ENCODE measurements at places on chromosomes 5 and 9.

GRCh38 chr5:64615895-64616294, 74.4 kb upstream of the SHISAL2B start:
- DNase-seq, result no peak

DNA sequence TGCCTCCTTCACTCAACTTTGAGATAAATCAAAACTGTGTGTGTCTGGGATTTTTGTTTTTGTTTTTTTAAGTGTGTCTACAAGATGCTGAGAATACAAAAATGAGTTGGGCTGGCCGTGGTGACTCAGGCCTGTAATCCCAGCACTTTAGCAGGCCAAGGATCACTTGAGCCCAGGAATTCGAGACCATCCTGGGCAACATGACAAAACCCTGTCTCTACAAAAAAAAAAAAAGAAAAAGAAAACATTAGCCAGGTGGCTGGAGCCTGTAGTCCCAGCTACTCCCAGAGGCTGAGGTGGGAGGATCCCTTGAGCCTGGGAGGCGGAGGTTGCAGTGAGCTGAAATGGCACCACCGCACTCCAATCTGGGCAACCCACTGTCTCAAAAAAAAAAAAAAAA, 21.0 kb downstream of the HNRNPK start:
- no peak for DNase-seq

DNA sequence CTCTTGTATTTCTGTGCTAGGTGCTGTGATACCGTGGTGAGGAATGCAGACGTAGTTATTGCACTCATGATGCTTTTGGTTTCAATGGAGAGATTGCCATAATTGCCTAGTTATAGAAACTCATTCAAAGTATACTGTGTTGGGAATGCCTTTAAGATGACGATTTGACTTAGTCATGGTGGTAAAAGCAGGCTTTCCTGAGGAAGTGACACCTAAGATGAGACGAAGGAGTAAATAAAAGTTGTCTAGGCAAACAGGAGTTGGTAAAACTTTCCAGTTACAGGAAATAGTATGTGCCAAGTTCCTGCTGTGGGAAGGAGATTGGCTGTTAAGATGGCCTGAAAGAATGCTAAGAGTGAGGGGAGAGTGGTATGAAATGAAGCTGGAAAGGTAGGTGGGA, 48.1 kb downstream of the FOCAD start:
- DNase-seq, result no peak

- no peak for DNase-seq
Observed at GRCh38 chr5:55415071-55415470, 107.3 kb downstream of the MTREX start.

GRCh38 chr5:90000351-90000750, 409.2 kb downstream of the CETN3 start:
- no peak for DNase-seq

- no peak for DNase-seq
Observed at GRCh38 chr5:9373571-9373970, 172.3 kb downstream of the SEMA5A start.

DNA sequence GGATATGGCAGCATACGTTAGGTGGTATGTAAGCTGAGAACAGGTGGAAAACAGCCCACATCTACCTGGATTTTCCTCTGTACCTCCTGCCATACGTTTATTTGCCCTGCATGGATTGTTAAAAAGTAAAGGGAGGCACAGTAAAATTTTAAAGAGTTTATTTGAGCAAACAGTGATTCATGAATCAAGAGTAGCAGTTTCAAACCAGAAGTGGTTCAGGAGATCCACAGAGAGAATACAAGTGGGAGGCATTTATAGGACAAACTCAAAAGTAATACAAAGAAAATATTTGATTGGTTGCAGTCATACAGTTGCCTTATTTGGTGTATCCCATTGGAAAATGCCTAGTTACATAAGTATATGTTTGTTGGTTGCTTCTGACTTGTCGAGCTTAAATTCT, 117.6 kb downstream of the FAM170A start:
- DNase-seq, result no peak

DNA sequence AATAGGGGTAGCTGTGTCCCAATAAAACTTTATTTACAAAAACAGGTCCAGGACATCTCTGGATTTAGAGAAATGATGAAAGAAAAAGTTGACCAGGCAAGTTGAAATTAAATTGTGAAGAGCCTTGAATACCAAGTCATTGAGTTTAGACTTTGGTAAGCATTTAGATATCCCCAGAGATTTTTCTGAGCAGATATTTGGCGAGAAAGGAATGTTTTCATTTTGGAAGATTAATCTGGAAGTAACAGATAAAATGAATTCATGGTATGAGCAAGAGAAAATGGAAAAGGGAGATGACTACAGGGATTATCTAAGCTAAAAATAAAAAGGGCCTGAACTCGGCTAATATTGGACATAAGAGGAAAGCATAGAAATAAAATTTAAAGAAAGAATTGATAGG, 157.6 kb downstream of the ACTL7B start:
- no peak for DNase-seq

- no peak for DNase-seq
Observed at GRCh38 chr5:103867857-103868598, 305.4 kb upstream of the NUDT12 start.

GRCh38 chr5:96649681-96650540, 12.3 kb upstream of the CAST start:
- DNase-seq, result no peak

DNA sequence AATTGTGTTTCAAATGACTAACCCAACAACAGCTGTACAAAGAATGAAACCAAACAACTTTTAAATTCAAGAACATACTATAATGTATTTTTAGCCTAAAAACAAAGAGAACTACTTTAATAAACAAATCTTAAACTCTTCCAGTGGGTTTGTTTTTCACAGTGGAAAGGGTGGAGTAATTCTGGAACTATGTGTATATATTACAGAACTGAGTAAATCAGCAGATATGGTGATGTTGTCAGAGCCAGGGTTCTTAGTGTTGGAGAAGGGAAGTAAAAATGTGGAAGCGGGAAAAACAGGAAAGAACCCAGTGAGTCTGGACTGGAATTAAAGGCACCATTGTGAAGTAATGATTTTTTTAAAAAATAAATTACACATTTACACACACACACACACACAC, 144.9 kb downstream of the CDK5RAP2 start:
- DNase-seq, result no peak

DNA sequence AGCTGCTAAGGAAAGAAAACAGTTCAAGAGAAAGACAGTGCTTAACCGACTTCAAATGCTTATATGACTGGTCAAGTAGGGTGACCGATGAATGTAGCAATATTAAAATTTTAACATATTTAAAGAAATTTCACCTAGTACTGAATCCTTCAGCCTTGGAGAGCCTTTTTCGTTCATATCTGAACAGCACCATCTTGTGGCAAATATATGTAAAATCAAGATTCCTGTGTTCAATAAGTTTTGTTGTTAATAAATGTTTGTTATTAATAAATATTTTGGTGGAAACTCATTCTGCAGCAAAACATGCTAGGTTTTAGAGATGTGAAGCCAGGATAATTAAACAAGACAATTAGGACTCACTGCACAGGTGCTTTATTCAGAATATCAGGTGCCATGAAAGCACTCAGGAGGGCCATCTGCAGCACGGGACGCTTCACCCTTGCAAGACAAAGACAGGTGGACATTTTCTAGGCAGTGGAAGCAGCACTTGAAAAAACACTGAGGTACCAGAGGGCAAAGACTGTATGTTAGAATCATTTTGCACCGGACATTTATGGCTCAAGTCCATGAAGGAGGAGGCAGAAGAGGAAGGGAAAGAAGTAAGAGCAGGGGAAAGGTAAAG, 15.6 kb downstream of the TICAM2 start:
- no peak for DNase-seq

GRCh38 chr5:153893817-153894216, 144.9 kb downstream of the FAM114A2 start:
- no peak for DNase-seq

DNA sequence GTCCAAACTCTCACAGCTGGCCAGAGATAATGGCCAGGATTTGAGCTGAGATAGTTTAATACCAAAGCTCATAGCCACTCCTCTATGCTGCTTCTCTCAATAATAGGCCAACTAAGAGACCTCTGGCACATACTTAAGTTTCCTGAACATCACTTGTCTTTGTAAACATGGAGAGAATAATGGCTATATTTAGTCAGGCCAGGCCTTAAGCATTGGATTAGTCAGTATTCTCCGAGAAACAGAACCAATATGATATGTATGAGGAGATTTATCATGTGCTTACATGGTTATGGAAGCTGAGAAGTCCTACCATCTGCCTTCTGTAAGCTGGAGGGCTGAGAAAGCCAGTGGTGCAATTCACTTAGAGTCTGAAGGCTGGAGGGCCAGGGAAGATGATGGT, 45.4 kb downstream of the CFAP95 start:
- no peak for DNase-seq

GRCh38 chr9:91623004-91623403, 199.4 kb upstream of the NFIL3 start:
- no peak for DNase-seq

GRCh38 chr5:159660401-159660800, 255.9 kb upstream of the ADRA1B start:
- DNase-seq, result no peak

GRCh38 chr9:110555551-110556331, 23.8 kb downstream of the SVEP1 start:
- no peak for DNase-seq

- no peak for DNase-seq
Observed at GRCh38 chr5:61790678-61791077, 458.6 kb downstream of the ZSWIM6 start.

- no peak for DNase-seq
Observed at GRCh38 chr5:153784277-153784676, 254.4 kb downstream of the FAM114A2 start.

- DNase-seq, result no peak
Observed at GRCh38 chr5:97846643-97847042, 663.6 kb upstream of the RIOK2 start.

GRCh38 chr9:116275418-116276195, 122.0 kb downstream of the PAPPA start:
- DNase-seq, result no peak

- DNase-seq, result no peak
Observed at GRCh38 chr9:72185561-72185960, 36.3 kb downstream of the GDA start.

- DNase-seq, result no peak
Observed at GRCh38 chr9:88828492-88828974, 162.7 kb upstream of the S1PR3 start.

DNA sequence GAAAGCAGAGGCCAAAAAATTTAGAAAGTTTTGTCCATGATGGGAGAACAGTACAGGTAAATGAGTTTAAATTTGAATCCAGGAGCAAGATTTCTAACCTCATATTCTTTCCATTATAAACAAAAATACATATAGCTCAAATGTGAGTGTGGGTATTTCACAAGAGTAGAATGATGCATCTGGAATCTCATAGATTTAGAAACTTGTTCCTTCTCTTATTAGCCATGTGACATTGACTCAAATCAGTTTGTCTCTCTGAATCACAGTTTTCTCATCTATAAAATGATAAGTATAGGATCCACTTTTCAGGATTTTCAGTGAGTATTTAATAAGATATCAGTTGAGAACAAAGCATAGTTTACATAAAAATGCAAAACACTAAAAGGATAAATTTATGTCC, 436.3 kb upstream of the PAPPA start:
- DNase-seq, result no peak

- DNase-seq, result no peak
Observed at GRCh38 chr5:17406423-17406838, 91.6 kb upstream of the TAF11L2 start.

All from CD4-positive, alpha-beta T cell treated with Interleukin-4 for 1 hour (primary cell).